ENCODE measurements at places on chromosomes 12 and 14.

DNA sequence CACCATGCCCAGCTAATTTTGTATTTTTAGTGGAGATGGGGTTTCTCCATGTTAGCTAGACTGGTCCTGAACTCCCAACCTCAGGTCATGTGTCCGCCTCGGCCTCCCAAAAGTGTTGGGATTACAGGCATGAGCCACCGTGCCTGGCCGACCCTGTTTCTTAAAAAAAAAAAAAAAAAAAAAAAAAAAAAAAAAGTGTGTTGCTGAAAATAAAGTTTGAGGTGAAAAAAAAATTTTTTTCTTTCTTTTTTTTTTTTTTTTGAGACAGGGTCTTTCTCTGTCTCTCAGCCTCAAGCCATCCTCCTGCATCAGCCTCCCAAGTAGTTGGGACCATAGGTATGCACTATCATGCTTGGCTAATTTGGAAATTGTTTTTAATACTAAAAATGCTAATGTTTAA, 11.3 kb downstream of the RBM25 start:
- no peak for DNase-seq

GRCh38 chr14:48350971-48351370, 675.6 kb upstream of the MDGA2 start:
- no peak for DNase-seq

DNA sequence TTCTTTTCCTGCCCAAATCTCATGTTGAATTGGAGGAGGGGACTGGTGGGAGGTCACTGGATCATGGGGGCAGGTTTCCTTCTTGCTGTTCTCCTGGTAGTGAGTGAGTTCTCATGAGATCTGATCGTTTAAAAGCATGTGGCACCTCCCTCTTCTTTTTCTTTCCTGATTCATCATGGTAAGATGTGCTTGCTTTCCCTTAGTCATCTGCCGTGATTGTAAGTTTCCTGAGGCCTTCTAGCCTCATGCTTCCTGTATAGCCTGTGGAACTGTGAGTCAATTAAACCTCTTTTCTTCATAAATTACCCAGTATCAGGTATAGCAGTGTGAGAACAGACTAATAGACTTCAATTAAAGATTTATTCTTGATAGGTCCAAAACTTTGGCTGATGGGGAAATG, 83.5 kb downstream of the CAND1 start:
- DNase-seq: no peak

DNA sequence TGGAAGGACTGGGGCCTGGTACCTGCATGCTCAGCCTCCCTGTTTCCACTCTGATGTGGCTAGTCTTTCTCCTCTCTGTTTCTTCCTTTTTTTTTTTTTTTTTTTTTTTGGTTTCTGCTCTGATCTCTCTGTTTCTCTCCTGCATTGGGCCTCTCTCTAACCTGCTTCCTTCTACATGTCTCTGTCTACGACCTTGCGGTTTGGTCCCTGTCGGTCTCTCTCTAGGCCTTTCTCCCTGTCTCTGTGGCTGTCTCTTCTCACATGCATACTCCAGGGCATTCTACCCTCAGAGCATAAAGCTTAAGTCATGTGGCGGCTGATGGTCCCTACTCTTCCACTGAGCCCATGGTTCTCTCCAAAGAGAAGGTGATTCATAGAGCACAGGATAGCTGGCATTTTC, 1096.6 kb downstream of the BCL11B start:
- DNase-seq: no peak

- no peak for DNase-seq
Measured at GRCh38 chr12:54046809-54047159, 6.9 kb upstream of the HOXC4 start.

DNA sequence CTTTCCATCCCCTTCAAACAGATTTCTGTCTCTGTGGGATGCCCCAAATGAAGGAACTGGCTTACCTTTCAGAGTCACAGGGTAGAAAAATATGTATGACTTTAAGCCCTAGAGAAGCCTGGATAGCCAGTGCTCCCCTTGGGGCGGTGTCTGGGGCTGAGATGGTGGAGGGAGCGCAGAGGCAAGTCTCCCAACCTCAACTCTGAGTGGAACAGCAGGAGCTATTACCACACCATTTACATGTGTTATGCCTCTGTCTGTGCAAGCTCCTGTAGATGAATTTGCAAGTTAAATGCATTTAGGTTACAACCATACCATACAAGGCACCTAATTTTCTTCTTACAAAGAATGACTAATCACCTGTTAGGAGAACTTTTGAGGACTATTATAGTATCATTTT, 50.4 kb upstream of the CLMN start:
- DNase-seq: no peak

GRCh38 chr12:80415466-80415865, 28.6 kb upstream of the PTPRQ start:
- DNase-seq: no peak

- DNase-seq: no peak
Measured at GRCh38 chr14:79511146-79511545, 700.2 kb downstream of the DIO2 start.

- no peak for DNase-seq
Measured at GRCh38 chr12:67788118-67788517, 139.6 kb downstream of the DYRK2 start.

- DNase-seq: no peak
Measured at GRCh38 chr12:15534322-15534721, 212.0 kb downstream of the PTPRO start.

DNA sequence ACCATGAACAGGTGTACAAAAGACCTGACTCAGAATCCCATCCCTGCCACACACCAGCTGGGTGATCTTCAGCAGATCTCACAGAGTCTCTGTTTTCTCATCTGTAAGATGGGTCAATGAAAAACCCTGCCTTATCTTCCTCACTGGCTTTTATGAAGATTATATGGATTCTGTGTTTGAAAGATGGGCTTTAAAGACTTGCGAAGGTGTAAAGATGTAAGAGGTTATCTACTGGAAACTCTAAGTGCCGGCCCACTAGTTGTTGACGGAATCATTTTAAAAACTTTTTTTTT, 15.3 kb upstream of the ANKRD33 start:
- DNase-seq: no peak

DNA sequence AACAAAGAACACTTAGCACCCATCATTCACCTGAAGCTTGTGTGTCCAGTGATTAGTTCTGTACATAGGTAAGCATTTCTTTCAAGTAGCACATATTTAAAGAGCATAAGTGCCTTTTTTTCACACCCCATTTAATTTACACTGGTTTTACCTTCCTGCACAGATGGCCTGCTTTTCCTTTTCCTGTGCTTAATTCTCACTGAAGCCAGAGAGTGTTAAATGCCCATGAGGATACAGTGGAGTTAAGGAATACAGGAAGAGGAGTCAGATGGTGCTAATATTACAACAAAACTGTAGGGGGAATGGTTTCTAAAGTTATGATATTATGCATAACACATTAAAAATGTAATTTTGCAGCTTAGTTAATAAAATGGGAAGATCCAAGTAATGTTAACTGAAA, 31.0 kb upstream of the SLC38A1 start:
- DNase-seq: no peak

DNA sequence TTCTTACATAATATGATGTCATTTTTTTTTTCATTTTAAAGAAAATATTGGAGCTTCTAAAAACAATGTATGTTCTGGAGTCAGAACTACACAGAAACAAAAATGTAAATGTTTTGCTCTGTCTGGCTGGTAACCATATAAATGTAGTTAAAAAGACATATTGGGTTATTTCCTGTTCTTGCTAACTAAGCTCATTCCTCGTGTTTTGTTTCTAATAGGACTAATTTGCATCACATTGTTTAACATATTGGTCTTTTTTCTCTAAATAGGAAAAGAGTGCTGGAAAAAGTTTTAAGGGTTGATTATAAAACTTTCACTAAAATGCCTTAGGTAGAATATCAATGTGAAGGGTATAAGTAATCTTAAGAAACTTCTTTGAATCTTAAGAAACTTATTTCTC, 221.3 kb downstream of the SLC6A15 start:
- no peak for DNase-seq

Data from AG04449 (cell line).